ENCODE measurements at places on chromosomes 4 and X. TPM values are rescaled to one million over a fixed set of nuclear protein-coding genes. Genes with fewer than 3 reads are reported as not detected.

- no peaks in the 10 kb centered on the region for H3K4me1 ChIP-seq
- no peaks in the 10 kb centered on the region for H3K27me3 ChIP-seq
- H3K36me3 ChIP-seq, result no peaks in the 10 kb centered on the region
- DNase-seq, result no peak
These were observed 44.6 kb upstream of the TRPC5OS start for GRCh38 chrX:111831343-111831742.

DNA sequence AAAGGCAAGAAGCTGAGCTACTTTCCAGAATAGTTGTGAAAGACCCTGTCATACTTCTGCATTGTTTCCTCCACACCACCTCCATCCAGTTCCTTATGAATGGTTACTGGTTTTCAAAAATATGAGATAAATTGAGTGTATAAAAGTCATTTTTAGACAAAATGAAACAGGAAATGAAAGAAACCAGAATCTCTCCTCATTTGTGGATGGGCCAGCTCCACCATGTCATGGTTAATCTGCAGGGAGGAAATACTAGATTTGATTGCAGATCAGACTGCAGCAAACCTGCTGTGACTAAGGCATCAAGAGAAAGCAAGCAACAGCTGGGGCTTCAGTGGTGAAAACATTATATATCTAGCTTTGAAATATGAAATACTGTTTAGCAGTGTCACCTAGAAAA lies 23.8 kb downstream of the F9 start:
- H3K36me3 ChIP-seq, result no peaks in the 10 kb centered on the region
- no peak for DNase-seq
- H3K4me1 ChIP-seq, result no peaks in the 10 kb centered on the region
- no peak overlapping the region for H3K4me3 ChIP-seq

- no peak for DNase-seq
- no peaks in the 10 kb centered on the region for H3K4me1 ChIP-seq
- no peaks in the 10 kb centered on the region for H3K27me3 ChIP-seq
- H3K36me3 ChIP-seq, result no peaks in the 10 kb centered on the region
- H3K4me3 ChIP-seq, result no peak overlapping the region
- H3K27ac ChIP-seq, result no peak overlapping the region
These were observed 584.8 kb downstream of the PPARGC1A start for GRCh38 chr4:23305026-23305425.

DNA sequence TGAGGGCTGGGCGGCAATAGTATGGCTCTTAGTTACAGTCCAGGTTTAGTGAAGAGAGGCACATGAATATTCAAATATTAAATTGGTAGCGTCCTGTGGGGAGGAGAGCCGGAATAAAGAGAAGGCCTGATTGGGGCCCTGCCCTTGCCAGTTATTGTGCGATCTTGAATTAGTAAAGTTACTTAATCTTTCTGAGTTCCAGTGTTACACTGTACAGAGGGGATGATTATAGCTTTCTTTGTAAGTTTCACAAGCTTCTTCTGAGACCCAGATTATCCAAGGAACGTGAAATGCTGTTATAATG lies 1.2 kb downstream of the METAP1 start:
- peak overlapping the region; percentile 95 for H3K27ac ChIP-seq
- H3K4me1 ChIP-seq, result peaks cover 15% of the 10 kb centered on the region
- peak overlapping the region; percentile 98 for H3K4me3 ChIP-seq
- H3K27me3 ChIP-seq, result no peaks in the 10 kb centered on the region
- no peak for DNase-seq

GRCh38 chr4:131974730-131975129 lies 1174.4 kb upstream of the PCDH10 start:
- no peaks in the 10 kb centered on the region for H3K36me3 ChIP-seq
- H3K27me3 ChIP-seq, result no peaks in the 10 kb centered on the region
- no peak overlapping the region for H3K4me3 ChIP-seq
- no peak overlapping the region for H3K27ac ChIP-seq
- no peaks in the 10 kb centered on the region for H3K4me1 ChIP-seq

- no peak for DNase-seq
- H3K27ac ChIP-seq, result peak overlapping the region; percentile 66
- H3K4me1 ChIP-seq, result no peaks in the 10 kb centered on the region
- no peaks in the 10 kb centered on the region for H3K36me3 ChIP-seq
- H3K27me3 ChIP-seq, result no peaks in the 10 kb centered on the region
These were observed 100.2 kb upstream of the C1QTNF7 start for GRCh38 chr4:15327311-15328298.

- no peak overlapping the region for H3K4me3 ChIP-seq
- H3K36me3 ChIP-seq, result no peaks in the 10 kb centered on the region
- no peaks in the 10 kb centered on the region for H3K27me3 ChIP-seq
These were observed 12.2 kb downstream of the DSPP start for GRCh38 chr4:87620491-87620890.

DNA sequence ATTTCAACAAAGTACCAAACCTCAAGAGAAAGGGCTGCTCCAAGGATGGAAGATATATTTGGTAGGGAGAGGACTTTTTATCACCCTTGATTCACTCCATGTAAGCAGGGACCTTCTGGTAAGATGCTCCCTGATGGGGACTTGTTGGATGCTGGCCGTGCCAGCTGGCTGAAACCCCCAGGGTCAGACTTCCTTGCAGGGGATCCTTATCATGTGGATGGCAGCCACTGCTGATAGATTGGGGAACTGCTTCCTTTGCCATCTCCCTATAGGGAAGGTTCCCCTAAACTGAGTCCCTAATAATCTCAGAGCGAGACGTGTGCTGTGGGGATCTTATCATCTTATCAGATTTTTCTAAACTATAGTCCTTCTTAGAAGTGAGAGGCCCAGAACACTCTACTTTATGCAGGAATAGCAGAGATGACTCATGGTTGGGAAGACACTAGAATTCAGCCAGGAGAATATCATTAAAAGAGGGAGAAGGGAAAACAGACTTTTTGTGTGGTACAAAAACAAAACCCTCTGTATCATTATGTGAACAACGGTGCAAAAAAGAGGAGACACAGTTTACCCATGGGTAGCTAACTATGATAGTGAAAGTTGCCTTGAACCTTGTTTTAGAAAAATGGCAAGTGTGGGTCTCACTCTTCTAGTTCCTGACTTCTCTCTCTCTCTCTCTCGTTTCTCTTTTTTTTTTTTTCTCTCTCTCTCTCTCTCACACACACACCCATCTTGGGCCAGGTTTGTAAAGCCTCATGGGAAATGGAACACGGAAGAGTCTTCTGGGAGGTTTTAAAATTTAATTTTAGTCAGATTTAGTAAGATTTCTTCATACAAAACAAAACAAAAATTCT lies 16.1 kb downstream of the RHOH start:
- DNase-seq, result no peak
- H3K36me3 ChIP-seq, result no peaks in the 10 kb centered on the region
- no peaks in the 10 kb centered on the region for H3K4me1 ChIP-seq
- no peak overlapping the region for H3K27ac ChIP-seq
- H3K4me3 ChIP-seq, result no peak overlapping the region

GRCh38 chr4:74440356-74440755 lies 4.6 kb upstream of the AREG start:
- H3K27me3 ChIP-seq, result no peaks in the 10 kb centered on the region
- H3K4me3 ChIP-seq, result no peak overlapping the region
- no peaks in the 10 kb centered on the region for H3K36me3 ChIP-seq
- no peak for DNase-seq

DNA sequence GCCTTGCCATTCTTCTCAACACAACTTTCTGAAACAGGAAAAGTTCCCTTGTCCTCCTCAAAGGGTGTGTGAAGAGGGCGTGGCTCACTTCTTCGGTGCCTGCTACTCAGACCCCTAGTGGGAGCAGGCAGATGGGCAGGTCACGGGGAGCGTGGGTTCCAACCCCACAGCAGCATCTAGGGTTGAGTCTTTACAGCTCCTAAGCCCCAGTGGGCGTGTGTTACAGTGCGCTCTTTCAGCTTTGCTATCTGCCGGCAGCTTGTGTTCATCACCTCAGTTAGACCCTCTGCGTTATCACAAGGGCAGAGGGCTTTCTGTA lies 57.5 kb upstream of the KLF3 start:
- H3K27me3 ChIP-seq, result no peaks in the 10 kb centered on the region
- H3K36me3 ChIP-seq, result no peaks in the 10 kb centered on the region
- no peak overlapping the region for H3K27ac ChIP-seq
- DNase-seq, result no peak
- peaks cover 9% of the 10 kb centered on the region for H3K4me1 ChIP-seq

- DNase-seq, result no peak
- no peak overlapping the region for H3K4me3 ChIP-seq
- H3K27ac ChIP-seq, result no peak overlapping the region
These were observed 198.7 kb downstream of the ENOX2 start for GRCh38 chrX:130704053-130705038.

- H3K27ac ChIP-seq, result no peak overlapping the region
- H3K27me3 ChIP-seq, result no peaks in the 10 kb centered on the region
- H3K4me3 ChIP-seq, result no peak overlapping the region
- no peaks in the 10 kb centered on the region for H3K4me1 ChIP-seq
- H3K36me3 ChIP-seq, result no peaks in the 10 kb centered on the region
- no peak for DNase-seq
These were observed 59.4 kb upstream of the SORCS2 start for GRCh38 chr4:7132730-7133582.

- H3K4me1 ChIP-seq, result no peaks in the 10 kb centered on the region
- H3K27me3 ChIP-seq, result no peaks in the 10 kb centered on the region
- DNase-seq, result no peak
- no peaks in the 10 kb centered on the region for H3K36me3 ChIP-seq
These were observed 17.8 kb downstream of the PDCL2 start for GRCh38 chr4:55574252-55574651.

DNA sequence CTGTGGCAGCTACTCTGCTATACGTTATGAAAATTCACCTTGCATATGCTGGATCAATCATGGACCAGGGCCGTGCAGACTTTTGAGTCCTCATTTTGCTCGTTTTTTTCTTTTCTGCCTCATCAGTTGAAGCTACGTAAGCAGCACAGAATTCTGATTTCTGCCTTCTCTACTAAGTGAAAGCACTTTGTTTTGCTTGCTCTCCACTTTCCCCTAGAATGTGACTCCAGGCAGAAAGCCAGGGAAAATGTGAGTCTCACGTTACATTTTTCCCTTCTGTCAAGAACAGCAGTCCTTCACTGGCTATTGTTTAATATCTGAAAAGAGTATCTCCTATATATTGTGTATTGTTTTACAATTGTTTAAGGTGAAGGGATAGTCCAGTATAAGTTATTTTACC lies 1840.1 kb downstream of the PCDH7 start:
- no peak overlapping the region for H3K4me3 ChIP-seq
- H3K4me1 ChIP-seq, result no peaks in the 10 kb centered on the region
- DNase-seq, result no peak
- H3K36me3 ChIP-seq, result no peaks in the 10 kb centered on the region
- no peak overlapping the region for H3K27ac ChIP-seq
- no peaks in the 10 kb centered on the region for H3K27me3 ChIP-seq

DNA sequence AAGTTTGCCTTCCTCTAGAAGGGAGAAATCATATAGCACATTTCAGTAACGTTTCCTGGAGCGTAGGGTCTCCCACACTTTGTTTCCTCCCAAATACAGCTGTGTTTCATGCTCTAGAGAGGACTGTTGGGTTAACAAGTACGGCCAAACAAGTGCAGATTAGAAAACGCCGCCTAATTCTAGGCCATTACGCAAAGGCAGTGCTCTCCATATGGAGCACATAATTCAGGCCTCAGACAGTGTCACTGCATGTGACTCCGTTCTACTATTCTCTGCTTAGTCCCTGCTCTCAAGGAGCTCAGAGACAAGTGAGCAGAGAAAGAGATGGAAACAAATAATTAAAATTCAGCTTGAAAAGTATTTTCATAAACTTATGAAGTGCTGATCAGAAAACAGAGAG lies 11.6 kb downstream of the ZNF827 start:
- H3K4me1 ChIP-seq, result no peaks in the 10 kb centered on the region
- H3K36me3 ChIP-seq, result no peaks in the 10 kb centered on the region
- H3K27me3 ChIP-seq, result no peaks in the 10 kb centered on the region
- no peak for DNase-seq

DNA sequence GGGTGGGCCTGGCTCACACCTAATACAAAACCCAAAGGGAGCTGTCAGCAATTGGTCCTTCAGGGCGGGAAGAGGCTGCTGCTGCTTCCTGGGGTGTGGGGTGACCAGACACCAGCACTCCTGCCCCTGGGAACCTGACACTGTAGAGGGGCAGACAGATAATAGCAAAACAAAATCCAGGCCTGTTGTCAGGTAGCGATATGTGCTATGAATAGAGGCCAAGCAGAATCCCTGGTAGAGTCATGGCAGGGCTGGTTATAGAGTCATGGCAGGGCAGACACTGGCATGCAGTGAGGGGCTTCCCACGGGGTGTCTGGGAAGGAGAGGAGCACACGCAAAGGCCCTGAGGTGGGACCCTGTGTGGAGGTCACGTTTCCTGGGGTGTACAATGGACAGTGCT lies 79.6 kb upstream of the PSAPL1 start:
- H3K4me3 ChIP-seq, result no peak overlapping the region
- H3K4me1 ChIP-seq, result no peaks in the 10 kb centered on the region

Gene CNKSR2
- not detected for total RNA-seq

Gene CXCL3
- total RNA-seq, result not detected

Gene ESX1
- total RNA-seq, result not detected

Gene SH2D1A
- 2.1 TPM for total RNA-seq

Gene BTK
- total RNA-seq, result 0.15 TPM

Gene SSX3
- not detected for total RNA-seq

Gene DCHS2
- total RNA-seq, result 1.5 TPM
